NCI-H526 treated with DMSO at 0.1 percent for 48 hours (cell line): ENCODE measurements at places on chromosomes 12 and 14.

- no peak for DNase-seq
These were observed 71.7 kb downstream of the TGFB3 start for GRCh38 chr14:75910048-75910447.

GRCh38 chr12:50536831-50537537 lies 32.2 kb downstream of the DIP2B start:
- DNase-seq = peak; percentile 36

- no peak for DNase-seq
These were observed 8.8 kb upstream of the AMHR2 start for GRCh38 chr12:53414756-53415417.

DNA sequence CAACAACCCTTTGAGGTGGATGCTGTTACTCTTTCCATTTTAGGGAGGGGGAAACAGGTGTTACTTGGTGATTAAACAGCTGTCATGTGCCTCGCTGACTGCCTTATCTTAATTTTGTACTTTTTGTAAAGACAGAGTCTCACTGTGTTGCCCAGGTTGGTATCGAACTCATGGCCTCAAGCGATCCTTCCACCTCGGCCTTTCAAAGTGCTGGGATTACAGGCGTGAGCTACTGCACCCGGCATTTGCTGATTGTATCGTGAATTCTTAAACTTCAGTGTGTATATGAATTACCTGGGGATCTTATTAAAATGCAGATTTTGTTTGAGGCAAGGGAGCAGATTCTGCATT lies 659 bp downstream of the PSMD9 start:
- no peak for DNase-seq

GRCh38 chr14:74429991-74430390 lies 4.0 kb upstream of the SYNDIG1L start:
- DNase-seq = no peak

DNA sequence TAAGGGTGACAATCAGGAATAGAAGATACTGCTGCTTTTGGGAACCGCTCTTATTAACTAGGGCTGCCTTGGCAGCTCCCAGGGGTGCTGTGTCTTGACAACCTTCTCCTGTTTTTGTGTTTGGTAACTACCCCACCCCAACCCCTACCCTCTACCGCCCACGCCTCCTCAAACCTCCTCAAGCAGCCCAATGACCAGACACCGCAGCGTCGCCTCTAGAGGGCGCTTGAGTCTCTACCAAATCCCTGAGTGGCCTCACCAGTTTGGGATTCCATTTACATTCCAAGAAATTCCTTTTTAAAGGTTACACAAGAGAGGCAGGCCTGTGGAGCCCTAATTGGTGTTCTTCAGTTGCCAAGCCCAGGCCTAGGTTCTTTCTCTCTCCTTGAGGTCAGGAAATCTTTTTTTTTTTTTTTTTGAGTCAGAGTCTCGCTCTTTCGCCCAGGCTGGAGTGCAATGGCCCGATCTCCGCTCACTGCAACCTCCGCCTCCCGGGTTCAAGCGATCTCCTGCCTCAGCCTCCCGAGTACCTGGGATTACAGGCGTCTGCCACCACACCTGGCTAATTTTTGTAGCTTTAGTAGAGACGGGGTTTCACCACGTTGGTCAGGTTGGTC lies 72.4 kb upstream of the USP44 start:
- no peak for DNase-seq

GRCh38 chr14:106436310-106436905 lies 910.0 kb downstream of the TMEM121 start:
- DNase-seq = peak; percentile 2

GRCh38 chr12:131133994-131134393 lies 180.3 kb downstream of the ADGRD1 start:
- DNase-seq = no peak

GRCh38 chr14:26527095-26527494 lies 70.7 kb downstream of the NOVA1 start:
- no peak for DNase-seq

GRCh38 chr12:96590970-96591369 lies 101.6 kb downstream of the CFAP54 start:
- no peak for DNase-seq

DNA sequence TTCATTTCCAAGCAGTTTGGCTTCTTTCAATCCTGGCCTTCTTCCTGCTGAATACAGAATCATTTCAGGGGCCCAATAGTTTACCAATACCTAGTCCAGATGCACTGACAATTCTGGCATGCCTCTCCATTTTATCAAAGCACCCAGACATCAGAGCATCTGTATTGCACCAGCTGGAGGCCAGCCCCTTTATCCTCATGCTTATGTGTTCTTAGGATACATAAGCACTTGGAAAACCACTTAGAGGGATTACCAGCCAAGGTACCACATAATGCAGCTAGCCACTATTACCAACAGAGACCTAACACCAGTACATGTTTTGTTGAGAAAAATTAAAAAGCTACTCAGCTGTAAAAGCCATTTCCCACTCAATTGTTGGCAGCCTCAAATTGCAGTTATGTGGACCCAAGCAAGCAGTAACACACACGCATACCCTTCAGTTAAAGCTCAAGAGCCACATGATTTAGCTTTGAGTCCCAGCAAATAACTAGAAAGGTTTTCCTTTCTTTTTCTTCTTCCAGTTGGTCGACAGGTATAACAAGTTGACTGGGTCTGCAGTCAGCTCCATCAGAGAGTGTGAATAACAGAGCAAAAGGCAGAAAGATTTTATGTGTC lies 263.8 kb downstream of the DIO2 start:
- no peak for DNase-seq

DNA sequence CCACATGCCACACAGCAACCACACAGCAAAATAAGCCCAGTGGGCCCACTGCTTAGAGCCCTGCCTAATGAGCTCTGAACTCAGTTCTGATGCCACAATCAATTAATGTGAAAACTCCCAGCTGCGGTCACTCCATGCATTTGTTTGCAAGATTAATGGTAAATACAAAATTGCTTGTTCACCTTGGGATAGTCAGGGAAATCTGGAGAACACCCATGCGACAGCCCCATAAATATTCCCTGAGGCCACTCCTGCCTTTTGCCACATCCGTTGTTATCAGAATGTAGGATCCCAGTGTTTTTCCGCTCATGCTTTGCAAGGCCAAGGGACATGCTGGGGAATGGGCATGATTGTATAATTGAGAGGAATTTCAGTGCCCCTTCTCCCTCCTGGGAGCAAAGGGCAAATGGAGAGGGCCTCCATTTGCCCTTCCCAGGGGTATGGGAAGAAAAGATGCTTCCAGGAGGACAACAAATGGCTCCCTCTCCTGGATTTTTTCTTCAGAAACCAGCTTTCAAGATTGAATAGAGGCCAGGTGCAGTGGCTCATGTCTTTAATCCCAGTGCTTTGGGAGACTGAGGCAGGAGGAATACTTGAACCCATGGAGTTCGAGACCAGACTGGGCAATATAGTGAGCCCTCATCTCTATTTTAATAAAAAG lies 30.8 kb upstream of the CMKLR1 start:
- DNase-seq = no peak

DNA sequence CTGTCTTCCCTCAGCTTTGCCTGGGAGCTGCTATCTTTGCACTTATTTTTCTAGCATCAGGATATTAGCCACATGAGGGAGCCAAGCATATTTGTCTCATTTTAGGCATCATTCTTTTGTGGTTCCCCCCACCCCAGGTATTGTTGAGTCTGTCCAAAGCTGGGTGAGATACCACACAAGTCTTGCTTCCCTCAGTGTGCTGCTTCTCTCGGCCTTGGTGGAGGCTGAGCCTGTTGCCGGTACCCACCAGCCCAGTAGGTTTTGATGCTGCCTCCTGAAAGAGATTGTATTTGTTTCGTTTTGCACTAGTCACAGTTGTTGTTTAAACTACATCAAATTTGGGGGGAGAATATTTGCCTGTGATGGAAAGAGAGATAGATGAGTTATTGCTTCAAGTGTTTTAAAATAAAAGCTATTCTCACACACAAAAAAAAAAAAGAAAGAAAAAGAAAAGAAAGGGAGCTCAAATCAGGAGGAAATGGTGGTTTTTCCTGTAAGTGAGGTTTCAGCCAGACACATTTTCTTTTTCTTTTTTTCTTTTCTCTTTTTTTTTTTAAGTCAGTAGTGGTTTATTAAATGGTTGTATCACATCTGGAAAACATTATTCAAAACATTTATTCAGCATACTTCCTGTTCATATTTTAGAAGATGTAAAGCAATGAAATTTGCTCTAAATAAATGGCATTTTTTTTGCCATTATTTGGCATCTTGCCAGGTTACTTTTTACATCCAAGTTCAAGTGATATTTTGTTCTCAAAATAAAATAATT lies 58.5 kb downstream of the SLC4A8 start:
- no peak for DNase-seq

- DNase-seq = peak; percentile 3
These were observed 143.6 kb upstream of the OTX2 start for GRCh38 chr14:56953884-56954283.

GRCh38 chr14:82449926-82450468 lies 916.3 kb upstream of the SEL1L start:
- DNase-seq = no peak

- no peak for DNase-seq
These were observed 25.8 kb upstream of the TMCC3 start for GRCh38 chr12:94676031-94676641.

- no peak for DNase-seq
These were observed 44.9 kb downstream of the SYNE2 start for GRCh38 chr14:63897721-63898163.

DNA sequence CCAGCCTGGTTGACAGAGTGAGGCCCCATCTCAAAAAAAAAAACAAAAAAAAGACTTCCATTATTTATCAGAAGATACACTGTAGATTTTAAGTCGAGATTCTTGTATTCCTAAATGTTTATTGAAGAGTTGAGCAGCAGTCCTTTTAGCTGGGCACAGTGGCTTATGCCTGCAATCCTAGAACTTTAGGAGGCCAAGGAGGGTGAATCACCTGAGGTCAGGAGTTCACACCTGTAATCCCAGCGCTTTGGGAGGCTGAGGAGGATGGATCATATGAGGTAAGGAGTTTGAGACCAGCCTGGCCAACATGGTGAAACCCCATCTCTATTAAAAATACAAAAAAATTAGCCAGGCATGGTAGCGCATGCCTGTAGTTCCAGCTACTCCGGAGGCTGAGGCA lies 57.6 kb downstream of the HEATR5A start:
- no peak for DNase-seq

- no peak for DNase-seq
These were observed 59.8 kb upstream of the KIF21A start for GRCh38 chr12:39502726-39503125.

GRCh38 chr14:70916799-70917198 lies 9.5 kb downstream of the PCNX1 start:
- no peak for DNase-seq

DNA sequence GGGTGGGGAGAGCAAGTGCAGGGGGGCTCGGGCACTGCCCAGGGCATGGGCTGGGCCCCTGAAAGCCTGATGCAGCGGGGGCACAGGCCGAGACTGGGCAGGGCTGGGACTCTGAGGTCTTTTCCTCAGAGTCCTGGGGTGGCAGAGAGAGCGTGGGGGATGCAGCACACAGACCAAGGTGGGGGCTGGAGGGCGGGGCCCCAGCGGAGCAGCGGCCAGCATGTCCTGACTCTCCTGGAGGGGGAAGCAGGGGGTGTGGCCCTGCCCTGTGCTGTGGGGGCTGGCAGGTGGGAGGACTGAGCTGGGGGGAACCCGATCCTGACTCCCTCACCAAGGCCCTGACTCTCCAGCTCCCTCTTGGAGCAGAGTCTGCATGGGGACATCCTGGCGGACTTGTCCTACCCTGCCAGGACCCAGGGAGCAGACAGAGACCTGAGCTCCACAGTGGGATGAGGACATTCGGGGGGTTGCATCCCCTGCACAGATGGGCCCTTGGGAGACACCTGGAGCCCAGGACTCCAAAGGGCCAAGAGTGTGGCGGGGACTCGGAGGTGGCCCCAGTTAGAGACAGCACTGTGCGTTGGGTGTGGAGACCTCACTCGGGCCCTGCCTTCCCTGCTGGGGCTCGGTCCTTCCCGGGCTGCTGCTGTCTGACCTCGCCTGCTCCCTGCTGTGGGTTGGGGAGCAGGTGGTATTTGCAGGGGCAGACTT lies 326.1 kb downstream of the TMEM121 start:
- no peak for DNase-seq

- no peak for DNase-seq
These were observed 169.5 kb upstream of the SSTR1 start for GRCh38 chr14:38038171-38038570.

DNA sequence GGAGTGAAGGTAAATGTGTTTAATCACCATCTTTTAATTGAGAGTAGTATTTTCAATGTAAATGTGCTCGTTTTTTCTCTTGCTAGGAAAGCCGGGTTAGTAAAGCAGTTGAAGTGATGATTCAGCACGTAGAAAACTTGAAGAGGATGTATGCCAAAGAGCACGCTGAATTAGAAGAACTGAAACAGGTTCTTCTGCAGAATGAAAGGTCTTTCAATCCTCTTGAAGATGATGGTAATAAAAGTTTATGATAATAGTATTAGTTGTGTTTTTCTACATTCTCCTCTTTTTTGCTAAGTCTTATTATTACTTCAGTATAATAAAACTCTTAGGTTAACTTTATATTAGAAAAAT lies 93.9 kb downstream of the DNAI7 start:
- DNase-seq = no peak
